ENCODE measurements at places on chromosomes 11 and 22.

DNA sequence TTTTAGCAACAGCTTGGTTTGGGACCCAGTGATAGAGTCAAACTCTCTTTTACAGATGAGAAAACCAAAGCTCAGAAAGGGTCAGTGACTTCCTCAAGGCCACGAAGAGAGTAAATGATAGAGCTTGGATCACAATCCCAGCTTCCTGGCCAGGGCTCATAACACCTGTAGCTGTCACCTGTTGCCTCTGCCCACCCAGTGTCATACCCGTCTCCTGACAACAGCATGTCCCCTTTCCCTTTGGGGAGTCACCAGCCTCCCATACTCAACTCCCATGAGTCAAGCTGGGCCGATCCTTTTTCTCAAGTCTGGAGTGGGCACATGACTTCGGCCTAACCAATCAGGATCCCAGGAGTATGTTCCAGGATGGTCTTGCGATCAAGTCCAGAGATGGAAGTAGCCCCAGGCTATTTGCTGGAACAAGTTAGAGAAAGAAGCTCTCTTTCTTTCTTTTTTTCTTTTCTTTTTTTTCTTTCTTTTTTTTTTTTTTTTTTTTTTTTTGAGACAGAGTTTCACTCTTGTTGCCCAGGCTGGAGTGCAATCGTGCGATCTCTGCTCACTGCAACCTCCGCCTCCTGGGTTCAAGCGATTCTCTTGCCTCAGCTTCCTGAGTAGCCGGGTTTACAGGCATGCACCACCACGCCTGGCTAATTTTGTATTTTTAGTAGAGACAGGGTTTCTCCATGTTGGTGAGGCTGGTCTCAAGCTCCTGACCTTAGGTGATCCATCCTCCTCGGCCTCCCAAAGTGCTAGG, 27.8 kb upstream of the MYH9 start:
- no peak for DNase-seq

DNA sequence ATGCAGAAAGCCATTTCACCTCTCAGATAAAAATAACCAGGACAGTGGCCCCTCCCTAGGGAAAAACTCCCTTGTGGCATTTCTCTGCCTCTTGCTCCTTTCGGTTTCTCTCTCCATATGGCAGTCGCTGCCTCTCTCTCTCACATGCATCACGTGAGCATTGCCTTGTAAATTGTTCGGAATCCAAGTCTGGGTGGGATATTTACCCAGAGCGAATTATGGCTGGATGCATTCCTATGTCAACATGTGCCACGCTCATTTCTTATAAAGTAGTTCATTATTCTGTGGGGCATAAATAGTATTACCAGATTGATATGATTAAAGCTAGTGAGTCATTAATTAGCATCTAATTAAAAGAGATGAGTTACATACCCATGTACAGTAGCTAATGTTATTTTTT, 392.9 kb downstream of the INSC start:
- DNase-seq = no peak

GRCh38 chr11:17793642-17794170, 59.1 kb downstream of the KCNC1 start:
- no peak for DNase-seq

- DNase-seq = no peak
Measured at GRCh38 chr11:102653744-102654291, 28.7 kb upstream of the MMP20 start.

DNA sequence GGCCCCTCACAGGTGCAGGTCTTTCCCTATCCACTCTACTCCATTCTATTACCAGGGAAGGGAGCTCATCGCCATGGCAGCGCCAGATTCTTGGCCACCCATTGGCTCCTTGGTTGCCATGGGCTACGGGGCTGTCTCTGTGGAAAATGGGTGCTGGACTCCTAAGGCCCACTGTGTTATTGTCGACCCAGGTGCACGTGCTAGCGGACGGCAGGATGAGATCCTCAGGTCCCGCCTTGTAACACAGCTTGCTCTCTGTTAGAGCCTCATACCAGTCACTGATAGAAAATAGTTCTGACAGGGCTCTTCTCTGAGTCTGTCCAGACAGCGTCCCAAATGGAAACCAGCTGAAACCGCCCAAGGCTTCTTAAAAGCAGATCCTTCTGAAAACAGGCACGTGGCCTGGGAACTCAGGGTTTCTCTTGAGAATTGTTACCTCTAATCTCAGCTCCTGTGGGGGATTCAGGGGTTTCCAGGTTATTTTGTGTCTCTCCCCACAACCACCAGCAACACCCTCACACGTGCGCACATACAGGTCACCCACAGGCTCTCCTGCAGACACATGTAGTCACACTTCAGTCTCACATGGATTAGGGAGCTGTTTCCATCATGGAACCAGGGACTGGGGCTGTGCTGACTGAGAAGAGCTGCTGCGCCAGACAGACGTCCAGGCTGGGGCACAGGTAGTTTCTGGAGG, 1.5 kb downstream of the TUB start:
- DNase-seq = no peak

GRCh38 chr11:35158701-35159510, 19.9 kb downstream of the CD44 start:
- no peak for DNase-seq

- DNase-seq = no peak
Measured at GRCh38 chr11:94877443-94878200, 95.7 kb downstream of the CWC15 start.

DNA sequence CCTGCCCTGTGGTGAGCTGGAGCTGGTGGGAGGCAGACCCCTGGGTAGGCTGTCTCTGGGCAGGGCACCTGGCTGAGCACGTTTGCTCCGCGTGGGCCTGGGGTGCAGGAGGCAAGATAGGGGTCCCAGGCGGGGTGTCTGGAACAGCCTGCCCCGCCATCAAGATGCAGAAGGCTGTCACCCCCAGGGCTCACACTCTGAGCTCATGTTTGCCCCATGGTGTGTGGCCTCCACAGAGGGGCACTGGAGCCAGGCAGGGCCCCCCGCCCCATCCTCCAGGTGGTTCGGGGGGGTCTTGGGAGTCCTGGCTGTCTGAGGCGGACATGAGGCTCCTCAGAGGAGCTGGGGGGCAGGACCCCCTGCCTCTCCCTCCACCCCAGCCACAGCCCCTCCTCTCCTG, 28.9 kb upstream of the CARS1 start:
- DNase-seq = no peak

GRCh38 chr11:15816260-15816871, 540.0 kb downstream of the SOX6 start:
- no peak for DNase-seq
